ENCODE measurements at places on chromosomes 16 and 17.

DNA sequence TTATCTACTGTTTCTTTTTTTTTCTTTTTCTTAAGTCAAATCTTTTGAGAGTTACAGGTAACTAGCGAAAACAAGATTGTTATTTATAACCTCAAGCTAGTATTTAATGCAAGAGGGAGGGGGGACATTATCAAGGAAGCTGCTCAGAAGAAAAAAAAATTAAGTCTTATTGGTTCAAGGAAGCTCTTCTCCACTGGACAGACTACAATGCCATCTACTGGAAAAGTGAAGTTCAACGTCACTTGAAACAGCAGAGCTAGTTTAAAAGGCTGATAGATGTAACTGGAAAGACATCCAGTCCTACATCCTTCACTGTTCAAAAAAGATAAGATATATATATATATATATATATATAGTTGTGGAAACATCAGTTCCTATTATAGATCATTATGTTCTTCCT, 418.0 kb upstream of the PSMD7 start:
- peak; percentile 55 for DNase-seq

- DNase-seq: no peak
Measured at GRCh38 chr16:54418903-54419302, 132.3 kb upstream of the IRX3 start.

GRCh38 chr17:30337393-30337999, 3.6 kb upstream of the TMIGD1 start:
- DNase-seq: no peak

- DNase-seq: no peak
Measured at GRCh38 chr17:3808701-3809100, 7.7 kb upstream of the ITGAE start.

GRCh38 chr17:27747462-27748359, 52.6 kb downstream of the NOS2 start:
- no peak for DNase-seq

DNA sequence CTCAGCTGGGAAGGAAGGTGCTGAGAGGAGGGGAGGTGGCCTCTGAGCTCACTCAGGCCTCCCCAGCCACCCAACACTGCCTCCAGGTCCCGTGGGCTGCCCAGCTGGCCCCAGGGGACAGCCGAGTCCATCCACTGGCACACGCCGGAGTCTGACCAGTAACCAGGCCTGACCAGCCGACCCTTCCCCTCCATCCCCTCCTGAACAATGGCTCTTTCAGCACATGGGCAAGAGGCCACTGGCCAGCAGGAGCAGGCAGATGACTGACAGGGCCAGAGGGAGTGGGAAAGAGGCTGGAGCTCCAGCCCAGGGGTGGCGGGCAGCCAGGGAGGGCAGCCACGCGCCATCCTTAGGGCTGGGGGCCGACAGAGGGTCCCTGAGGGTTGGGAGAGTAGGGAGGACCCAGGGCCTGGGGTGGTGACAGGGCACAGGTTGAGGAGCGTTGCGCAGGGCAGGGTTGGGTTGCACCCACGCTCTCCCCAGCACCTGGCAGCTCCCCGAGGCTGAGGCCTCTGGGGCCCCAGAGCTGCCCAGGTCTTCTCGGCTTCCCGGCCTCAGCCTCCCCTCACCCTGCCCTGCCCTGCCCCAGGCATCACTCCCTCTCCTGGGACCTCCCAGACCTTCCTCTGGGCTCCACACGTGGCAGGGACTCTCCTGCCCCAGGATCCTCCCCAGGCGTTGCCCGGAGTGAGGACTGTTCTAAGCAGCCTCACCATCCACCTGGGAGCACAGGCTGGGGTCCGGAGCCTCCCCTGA, 20.2 kb upstream of the SLC38A10 start:
- DNase-seq: no peak

DNA sequence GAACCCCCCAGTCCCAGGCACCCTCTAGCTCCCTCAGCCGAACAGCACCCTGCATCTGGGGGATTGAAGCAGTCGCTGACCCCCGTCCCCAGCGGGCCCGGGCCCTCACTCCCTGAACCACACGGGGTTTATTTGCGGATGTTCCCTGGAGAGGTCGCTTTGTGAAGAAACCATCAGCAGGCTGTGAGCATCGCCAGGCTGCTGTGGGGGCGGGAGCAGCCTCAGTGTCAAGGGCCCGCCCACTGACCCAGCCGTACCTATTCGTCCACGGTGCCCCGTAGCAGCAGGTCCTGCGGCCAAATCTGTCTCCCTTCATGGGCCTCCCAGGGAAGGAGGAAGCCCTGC, 6.4 kb upstream of the RAB40C start:
- no peak for DNase-seq

- DNase-seq: peak; percentile 39
Measured at GRCh38 chr17:44636562-44636961, 19.7 kb upstream of the MEIOC start.

- no peak for DNase-seq
Measured at GRCh38 chr17:5184288-5184687, 7.4 kb downstream of the ZNF594 start.

DNA sequence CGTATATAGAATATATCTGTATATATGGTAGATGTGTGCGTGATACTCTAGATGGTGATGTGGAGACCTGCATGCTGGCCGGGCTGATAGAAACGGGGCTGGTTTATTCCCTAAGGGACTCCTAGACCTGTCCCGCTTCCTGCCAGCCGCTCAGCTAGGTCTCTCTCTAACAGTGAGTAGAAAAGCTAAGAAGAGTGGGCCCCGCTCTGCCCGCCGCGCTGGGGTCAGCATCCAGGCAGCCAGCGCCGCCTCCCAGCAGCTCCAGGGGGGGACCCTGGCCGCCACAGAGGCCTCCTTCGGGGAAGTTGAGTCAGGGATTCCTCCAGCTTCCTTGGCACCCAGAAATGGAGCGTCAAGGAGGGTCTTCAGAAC, 9.4 kb downstream of the CYGB start:
- DNase-seq: no peak

- no peak for DNase-seq
Measured at GRCh38 chr17:65698381-65699061, 137.1 kb upstream of the AXIN2 start.

DNA sequence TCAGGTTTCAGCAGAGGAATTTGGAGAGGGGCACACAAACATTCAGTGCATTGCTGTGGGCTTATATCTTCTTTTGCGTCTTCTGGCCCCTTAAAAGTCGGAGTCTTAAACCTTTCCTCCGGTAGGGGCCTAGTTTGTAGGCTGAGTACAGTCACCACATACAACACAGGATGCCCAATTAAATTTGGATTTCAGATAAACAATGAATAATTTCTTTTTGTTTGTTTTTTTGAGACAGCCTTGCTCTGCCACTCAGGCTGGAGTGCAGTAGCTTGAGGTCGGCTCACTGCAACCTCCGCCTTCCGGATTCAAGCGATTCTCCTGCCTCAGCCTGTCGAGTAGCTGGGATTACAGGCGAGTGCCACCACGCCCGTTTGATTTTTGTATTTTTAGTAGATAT, 26.7 kb upstream of the ADORA2B start:
- DNase-seq: no peak

- no peak for DNase-seq
Measured at GRCh38 chr16:71492786-71493185, 3.7 kb upstream of the ZNF19 start.

GRCh38 chr16:86033016-86033474, 134.1 kb downstream of the IRF8 start:
- DNase-seq: no peak

- no peak for DNase-seq
Measured at GRCh38 chr17:5584383-5585286, at the start of gene NLRP1. TSS of gene NLRP1 (minus strand) at chr17:5584509. CDS start at chr17:5583957, 552 bp downstream.

DNA sequence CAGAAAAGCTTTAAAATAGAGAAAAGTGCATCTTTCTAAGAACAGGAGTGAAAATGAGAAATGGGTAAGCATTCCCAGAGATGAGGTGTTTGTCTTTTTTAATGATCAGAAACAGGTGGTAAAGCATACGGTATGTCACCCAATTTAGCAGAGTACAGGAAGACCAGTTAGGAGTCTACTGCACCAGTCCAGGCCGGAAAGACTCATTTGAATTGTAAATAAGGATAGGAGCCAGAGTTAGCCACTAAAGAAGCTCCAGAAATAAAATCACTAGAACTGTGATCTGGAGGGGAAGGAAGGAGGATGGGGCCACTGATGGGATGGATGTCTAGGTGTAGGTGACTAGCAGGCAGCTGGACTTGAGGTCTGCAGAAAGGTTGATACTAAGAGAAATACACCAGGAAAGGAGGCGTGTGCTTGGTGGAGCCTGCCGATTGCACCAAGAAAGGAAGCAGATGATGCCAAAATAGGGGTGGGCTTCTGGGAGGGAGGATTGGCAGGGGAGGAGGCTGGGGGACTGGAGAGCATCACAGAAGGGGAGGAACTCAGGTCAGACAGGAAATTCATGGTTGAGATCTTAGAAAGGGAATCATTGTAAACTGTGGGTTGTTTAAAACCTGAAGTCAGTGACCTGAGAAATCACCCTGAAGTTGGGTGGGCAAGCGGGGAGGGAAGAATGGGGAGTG, 8.1 kb upstream of the NAT9 start:
- DNase-seq: no peak

GRCh38 chr17:19397556-19398041, 10.6 kb upstream of the MFAP4 start:
- DNase-seq: no peak

DNA sequence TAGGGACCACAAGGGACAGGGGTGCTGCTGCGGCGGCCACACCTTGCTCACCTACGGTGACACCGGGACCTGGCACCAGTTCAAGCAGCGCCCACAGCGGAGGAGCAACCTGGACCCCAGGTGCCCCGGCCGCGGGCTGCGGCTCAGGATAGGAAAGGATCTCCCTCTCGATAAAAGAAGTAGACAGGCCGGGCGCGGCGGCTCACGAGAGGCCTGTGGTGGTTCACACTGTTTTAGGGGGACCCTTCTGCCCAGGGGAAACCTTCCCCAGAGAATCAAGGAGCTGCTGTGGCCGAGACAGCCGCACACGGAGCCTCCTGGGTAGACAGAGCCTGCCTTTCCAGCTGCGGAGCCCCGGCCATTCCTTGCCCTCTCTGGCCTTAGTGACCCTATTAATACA, 17.9 kb upstream of the ATP2A3 start:
- DNase-seq: no peak

GRCh38 chr17:67632141-67632540, 85.6 kb upstream of the NOL11 start:
- no peak for DNase-seq

GRCh38 chr16:73572135-73572828, 524.4 kb upstream of the ZFHX3 start:
- DNase-seq: peak; percentile 0

DNA sequence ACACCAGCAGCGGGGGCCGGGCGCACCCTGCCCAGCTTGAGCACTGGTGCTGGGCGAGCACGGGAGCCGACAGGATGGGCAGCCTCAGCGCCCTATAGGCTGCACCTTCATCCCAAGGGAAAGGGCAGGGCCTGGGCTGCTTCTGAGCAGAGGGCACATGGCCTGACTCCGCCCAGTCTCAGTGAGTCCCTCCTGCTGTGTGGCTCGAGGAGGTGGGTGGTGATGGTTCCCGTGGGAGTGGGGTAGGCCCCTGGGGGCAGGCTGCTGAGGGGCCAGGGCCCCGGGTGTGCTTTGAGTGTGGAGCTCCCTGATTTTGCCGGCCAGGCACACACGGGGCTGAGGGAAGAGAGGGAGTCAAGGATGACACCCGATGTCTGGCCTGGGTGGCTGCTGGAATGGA, 37.9 kb downstream of the TSC2 start:
- DNase-seq: no peak

DNA sequence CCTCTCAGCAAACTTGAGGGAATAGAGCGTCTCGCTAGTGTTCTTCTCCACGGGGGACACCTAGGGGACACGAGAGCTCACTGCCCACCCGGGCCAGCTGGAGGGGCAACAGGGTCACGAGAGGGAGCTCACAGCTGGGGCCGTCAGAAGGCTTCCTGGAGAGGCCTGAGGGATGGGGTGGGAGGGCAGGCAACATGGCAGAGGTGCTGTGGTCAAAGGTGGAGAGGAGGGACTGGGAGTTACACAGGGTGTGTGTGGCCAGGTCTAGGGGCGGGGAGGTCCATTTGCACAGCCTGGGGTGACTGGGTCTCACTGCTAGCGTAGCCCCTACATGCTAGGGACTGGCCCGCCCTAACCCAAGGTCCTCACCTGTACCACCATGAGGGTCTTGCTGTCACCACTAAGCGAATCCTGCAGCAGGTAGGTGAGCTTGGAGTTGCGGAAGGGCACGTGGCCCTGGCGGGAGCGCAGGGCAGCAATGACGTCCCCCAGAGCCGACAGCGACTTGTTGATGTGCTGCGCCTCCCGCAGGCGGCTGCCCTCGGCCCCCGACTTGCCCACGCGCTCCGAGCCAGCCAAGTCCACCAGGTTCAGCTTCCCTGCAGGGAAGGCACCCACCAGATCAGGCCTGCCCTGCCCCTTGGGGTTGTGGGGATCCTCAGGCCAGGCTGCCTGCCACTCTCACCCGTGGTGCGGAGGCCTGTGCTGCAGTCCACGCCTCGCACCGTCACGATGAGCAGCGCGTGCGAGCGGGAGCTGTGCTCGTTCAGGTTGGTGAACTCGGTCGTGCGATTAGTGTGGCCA, 25.0 kb downstream of the KATNB1 start:
- no peak for DNase-seq

DNA sequence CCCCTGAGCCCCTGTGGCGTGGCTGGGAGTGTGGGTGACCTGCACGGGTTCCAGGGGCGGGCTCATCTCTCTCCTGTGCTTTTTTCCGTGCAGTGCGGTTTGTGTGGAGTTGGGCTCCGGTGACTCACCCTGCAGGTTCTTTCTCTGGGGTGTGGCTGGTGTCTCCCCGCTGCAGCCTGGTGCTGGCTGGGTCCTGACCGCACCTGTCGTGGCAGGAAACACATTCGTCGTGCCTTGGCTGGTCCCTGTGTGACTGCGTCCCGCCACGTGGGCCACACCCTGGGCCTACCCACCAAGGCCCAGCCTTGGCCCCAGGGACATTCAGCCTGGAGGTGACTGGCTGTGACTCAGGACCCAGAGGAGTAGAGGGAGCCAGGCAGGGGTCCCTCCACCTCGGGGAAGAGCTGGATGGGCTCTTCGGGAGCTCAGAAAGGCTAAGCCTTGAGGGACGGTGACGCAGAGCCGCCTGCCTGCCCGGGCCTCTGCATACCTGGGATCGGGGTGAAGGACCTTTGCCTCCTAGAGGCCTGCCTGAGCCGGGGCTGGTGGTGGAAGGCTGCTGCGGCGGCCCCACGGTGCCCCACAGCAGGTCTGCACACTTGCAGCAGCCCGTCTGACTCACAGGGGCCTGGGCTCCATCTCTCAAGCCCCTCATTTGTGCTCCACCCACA, 7.8 kb downstream of the TRAF7 start:
- DNase-seq: no peak

Measured in NCI-H510A treated with DMSO at 0.1 percent for 48 hours (cell line).